ENCODE measurements at places on chromosomes 4 and X.

- no peak for DNase-seq
Observed at GRCh38 chr4:112979881-112980421, 69.5 kb upstream of the ANK2 start.

- no peak for DNase-seq
Observed at GRCh38 chr4:38855466-38855865, 1.2 kb downstream of the TLR6 start.

GRCh38 chrX:74230094-74230493 is 73.9 kb upstream of the ZCCHC13 start:
- peak; percentile 13 for DNase-seq

DNA sequence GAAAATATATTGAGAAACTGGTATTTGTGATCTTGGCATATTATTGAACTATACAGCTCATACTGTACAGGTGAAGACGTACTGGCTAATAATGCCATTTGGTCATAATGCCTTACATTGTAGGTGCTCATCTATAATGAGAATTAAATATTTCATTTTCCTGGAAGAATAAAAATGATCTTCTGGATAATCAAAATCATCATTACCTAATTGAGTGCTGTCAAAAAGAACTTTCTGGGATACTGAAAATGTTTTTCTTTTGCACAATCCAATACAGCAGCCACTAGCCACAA is 4.1 kb downstream of the RASGEF1B start:
- no peak for DNase-seq

DNA sequence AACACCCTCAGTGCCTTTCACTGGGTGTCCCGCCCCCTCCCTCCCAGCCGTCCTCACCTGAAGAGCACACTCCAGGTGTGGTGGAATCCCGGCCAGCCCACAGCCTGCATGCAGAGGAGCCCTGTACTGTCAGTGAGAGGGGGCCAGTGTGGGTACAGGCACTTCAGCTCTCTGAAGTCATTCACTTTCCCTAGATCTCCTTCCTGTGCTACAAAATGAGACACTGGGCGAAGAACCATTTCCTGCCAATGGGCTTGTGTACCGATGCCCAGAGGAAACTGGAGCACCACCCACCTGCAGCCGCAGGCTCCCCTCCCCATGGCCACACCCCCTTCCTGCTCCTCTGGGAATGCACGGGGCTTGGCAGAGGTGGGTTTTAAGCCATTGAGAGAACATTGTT is 73.9 kb upstream of the C4orf50 start:
- DNase-seq, result no peak

DNA sequence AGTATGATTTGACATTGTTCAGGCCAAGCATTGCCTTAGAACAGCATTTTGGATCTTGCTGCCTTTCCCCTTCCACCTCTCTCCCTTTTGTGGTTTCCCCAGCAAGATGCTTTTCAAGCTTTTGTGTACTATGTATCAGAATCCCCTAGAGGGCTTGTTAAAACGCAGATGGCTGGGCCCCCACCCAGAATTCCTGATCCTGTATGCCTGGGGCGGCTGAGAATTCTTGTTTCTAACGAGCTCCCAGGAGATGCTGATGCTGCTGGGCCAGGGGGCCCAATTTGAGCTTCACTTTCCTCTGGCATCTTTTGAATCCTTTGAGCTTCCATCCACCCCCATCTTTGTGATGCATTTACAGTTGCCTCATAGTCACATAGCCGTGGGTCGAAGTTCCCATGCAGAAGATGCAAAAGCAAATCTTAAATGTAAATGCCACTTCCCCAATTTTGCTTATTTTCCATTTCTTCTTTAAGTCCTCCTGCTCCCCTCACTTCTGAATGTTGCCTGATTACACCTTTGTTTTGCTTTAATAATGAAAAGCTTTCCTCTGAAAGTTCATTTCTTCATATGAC is 18.5 kb downstream of the HCCS start:
- peak; percentile 73 for DNase-seq
